ENCODE measurements at places on chromosomes 13 and 19. TPM values are rescaled to one million over a fixed set of nuclear protein-coding genes. Genes with fewer than 3 reads are reported as not detected.

KLK10 gene
- total RNA-seq: not detected

PBX4 gene
- 8.3 TPM for total RNA-seq

PROZ gene
- not detected for total RNA-seq

CYP2B6 gene
- 0.26 TPM for total RNA-seq

URAD gene
- total RNA-seq: not detected

FFAR2 gene
- not detected for total RNA-seq

DNA sequence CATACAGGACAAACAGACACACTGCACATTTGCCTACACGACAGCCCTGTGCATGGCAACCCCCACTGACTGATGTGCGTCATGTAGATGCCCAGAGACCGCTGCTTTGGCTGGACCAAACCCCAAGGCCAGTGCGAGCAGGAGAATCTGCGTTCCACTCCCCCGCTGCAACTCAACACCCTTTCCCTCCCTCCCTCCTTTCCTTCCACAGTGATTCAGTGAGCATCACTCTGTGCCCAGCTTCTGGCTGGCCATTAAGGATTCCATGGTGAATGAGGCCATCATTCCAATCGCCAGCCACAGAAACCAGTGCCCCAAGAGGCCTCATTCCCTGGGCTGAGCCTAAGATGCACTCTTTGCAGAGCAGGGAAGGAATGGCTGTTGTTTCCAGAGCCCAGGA, 61.6 kb downstream of the GSX1 start:
- no peak overlapping the region for H3K27ac ChIP-seq
- H3K36me3 ChIP-seq: no peaks in the 10 kb centered on the region
- H3K4me3 ChIP-seq: no peak overlapping the region
- H3K4me1 ChIP-seq: no peaks in the 10 kb centered on the region

GRCh38 chr13:77853703-77854102, 64.9 kb downstream of the EDNRB start:
- DNase-seq: no peak
- H3K4me3 ChIP-seq: no peak overlapping the region
- H3K27me3 ChIP-seq: no peaks in the 10 kb centered on the region
- no peaks in the 10 kb centered on the region for H3K36me3 ChIP-seq
- H3K27ac ChIP-seq: no peak overlapping the region
- no peaks in the 10 kb centered on the region for H3K4me1 ChIP-seq

GRCh38 chr19:4537953-4538600, 1.8 kb downstream of the LRG1 start:
- DNase-seq: no peak
- H3K27ac ChIP-seq: no peak overlapping the region
- H3K36me3 ChIP-seq: no peaks in the 10 kb centered on the region
- peaks cover 5% of the 10 kb centered on the region for H3K4me1 ChIP-seq
- H3K4me3 ChIP-seq: no peak overlapping the region

GRCh38 chr13:90884066-90884465, 463.4 kb upstream of the MIR17HG start:
- no peak overlapping the region for H3K27ac ChIP-seq
- no peaks in the 10 kb centered on the region for H3K4me1 ChIP-seq
- no peak for DNase-seq
- H3K27me3 ChIP-seq: no peaks in the 10 kb centered on the region
- no peak overlapping the region for H3K4me3 ChIP-seq

GRCh38 chr13:39874331-39875053, 219.0 kb downstream of the COG6 start:
- peaks cover 7% of the 10 kb centered on the region for H3K4me1 ChIP-seq
- no peaks in the 10 kb centered on the region for H3K27me3 ChIP-seq
- peak overlapping the region; percentile 44 for H3K27ac ChIP-seq
- no peak overlapping the region for H3K4me3 ChIP-seq

- H3K27me3 ChIP-seq: no peaks in the 10 kb centered on the region
- H3K4me1 ChIP-seq: no peaks in the 10 kb centered on the region
- no peak for DNase-seq
- no peak overlapping the region for H3K27ac ChIP-seq
- H3K4me3 ChIP-seq: no peak overlapping the region
- no peaks in the 10 kb centered on the region for H3K36me3 ChIP-seq
Observed at GRCh38 chr19:6026390-6027227, 48.7 kb upstream of the RANBP3 start.

- H3K27ac ChIP-seq: no peak overlapping the region
- H3K27me3 ChIP-seq: no peaks in the 10 kb centered on the region
- H3K4me1 ChIP-seq: no peaks in the 10 kb centered on the region
- H3K36me3 ChIP-seq: no peaks in the 10 kb centered on the region
Observed at GRCh38 chr13:30153545-30154426, 153.6 kb downstream of the KATNAL1 start.

- peaks cover 13% of the 10 kb centered on the region for H3K4me1 ChIP-seq
- peak overlapping the region; percentile 93 for H3K27ac ChIP-seq
- no peaks in the 10 kb centered on the region for H3K36me3 ChIP-seq
- no peak for DNase-seq
- peak overlapping the region; percentile 75 for H3K4me3 ChIP-seq
Observed at GRCh38 chr19:54114340-54115108, 933 bp downstream of the TFPT start.

GRCh38 chr13:90447034-90447733, 900.3 kb upstream of the MIR17HG start:
- no peaks in the 10 kb centered on the region for H3K27me3 ChIP-seq
- H3K4me3 ChIP-seq: no peak overlapping the region
- H3K36me3 ChIP-seq: no peaks in the 10 kb centered on the region
- no peak overlapping the region for H3K27ac ChIP-seq

DNA sequence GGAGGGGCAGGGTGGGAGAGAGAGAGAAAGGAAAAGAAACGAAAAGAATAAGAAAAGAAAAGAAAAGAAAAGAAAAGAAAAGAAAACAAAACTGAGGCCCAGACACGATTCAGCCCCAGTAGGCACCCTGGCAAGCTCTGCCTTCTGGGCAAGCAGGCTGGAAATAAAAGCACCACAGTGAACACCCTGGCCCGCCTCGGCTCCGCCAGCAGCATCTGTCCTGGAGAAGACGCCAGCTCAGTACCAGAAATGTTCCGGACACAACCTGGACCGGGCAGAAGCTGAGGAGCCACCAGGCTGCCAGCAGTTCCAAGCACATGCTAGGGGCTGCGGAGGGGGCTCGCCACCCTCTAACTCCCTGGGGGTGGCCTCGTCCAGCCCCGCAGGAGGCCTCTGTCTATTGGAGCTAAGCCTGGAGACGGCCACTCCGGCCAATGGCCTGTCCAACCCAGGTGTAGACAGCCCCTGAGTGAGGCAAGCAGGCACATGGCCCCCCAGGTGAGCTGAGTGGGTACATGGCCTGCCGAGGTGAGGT, 11.4 kb upstream of the CPAMD8 start:
- no peaks in the 10 kb centered on the region for H3K4me1 ChIP-seq
- H3K27me3 ChIP-seq: no peaks in the 10 kb centered on the region
- no peaks in the 10 kb centered on the region for H3K36me3 ChIP-seq

DNA sequence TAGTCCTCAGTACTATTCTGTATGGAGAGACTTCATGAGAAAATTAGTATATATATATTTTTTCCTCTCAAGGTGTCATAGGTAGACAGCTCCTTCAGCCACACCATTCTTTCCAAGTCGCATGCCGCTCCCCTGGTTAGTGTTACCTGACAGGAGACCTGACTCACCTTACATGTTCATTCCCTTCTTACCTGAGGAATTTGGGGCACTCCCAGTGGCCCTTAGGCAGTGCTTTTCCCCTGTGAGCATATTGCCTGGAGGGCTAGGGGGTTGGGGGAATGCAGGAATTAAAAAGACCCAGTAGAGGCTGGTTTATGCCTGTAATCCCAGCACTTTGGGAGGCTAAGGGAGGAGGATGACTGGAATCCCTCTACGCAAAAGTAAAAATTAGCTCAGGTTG, 9.0 kb upstream of the ACTN4 start:
- no peak overlapping the region for H3K4me3 ChIP-seq
- H3K27ac ChIP-seq: no peak overlapping the region
- no peak for DNase-seq
- peaks cover 8% of the 10 kb centered on the region for H3K4me1 ChIP-seq
- H3K36me3 ChIP-seq: peaks cover 19% of the 10 kb centered on the region

GRCh38 chr13:59487883-59488282, 675.8 kb downstream of the DIAPH3 start:
- H3K36me3 ChIP-seq: no peaks in the 10 kb centered on the region
- no peak for DNase-seq
- H3K27ac ChIP-seq: no peak overlapping the region
- H3K27me3 ChIP-seq: no peaks in the 10 kb centered on the region
- no peak overlapping the region for H3K4me3 ChIP-seq

DNA sequence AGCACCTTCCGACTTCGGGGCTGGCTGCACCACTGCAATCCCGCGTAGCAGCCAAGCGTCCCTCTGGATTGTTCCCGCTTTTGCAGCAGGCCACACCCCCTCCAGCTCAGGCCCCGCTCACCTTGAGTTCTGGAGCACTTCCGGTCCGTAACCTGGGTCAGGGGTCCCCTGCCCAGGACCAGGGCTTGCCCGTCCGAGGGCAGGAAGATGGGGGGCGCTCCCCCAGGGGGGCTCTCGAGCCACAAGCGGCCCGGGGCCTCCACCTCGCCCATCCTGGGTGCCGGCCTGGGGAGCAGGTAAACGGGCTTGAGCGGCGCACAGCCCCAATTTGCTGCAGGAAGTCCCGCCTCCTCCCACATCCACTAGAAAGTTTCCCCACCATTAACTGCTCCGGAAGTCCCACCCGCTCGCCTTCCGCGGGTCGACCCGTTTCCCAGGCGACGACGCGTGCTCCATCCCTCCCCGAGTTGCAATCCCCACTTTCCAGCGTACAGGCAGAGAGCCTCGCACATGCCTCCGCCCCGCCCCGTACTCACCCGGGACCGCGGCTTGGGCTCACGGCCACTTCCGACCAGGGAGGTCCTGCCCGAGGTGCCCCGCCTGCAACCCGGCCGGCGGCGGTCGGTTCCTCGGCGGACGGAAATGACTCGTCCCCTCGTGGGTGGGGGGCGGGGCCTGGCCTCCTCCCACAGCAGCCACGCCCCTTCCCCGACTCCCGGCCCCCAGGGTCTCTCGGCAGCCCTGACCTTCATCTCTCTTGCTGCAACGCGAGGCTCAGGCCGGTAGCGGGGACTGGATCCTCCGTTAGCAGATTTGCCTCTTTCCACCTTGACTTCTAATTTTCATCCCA, at the start of gene PNKP:
Gene PNKP (minus strand): TSS at position 644 of the 850 bp plus-strand sequence. CDS start 372 bp downstream, at position 272.
- peaks cover 20% of the 10 kb centered on the region for H3K4me1 ChIP-seq
- peak within 1 kb of the TSS; percentile 76 for H3K4me3 ChIP-seq
- no peaks in the 10 kb centered on the region for H3K36me3 ChIP-seq
- H3K27ac ChIP-seq: peak within 1 kb of the TSS; percentile 95

GRCh38 chr13:52736891-52737290, 2.7 kb downstream of the CNMD start:
- H3K36me3 ChIP-seq: no peaks in the 10 kb centered on the region
- no peak overlapping the region for H3K27ac ChIP-seq
- H3K4me1 ChIP-seq: no peaks in the 10 kb centered on the region
- no peaks in the 10 kb centered on the region for H3K27me3 ChIP-seq
- no peak overlapping the region for H3K4me3 ChIP-seq

DNA sequence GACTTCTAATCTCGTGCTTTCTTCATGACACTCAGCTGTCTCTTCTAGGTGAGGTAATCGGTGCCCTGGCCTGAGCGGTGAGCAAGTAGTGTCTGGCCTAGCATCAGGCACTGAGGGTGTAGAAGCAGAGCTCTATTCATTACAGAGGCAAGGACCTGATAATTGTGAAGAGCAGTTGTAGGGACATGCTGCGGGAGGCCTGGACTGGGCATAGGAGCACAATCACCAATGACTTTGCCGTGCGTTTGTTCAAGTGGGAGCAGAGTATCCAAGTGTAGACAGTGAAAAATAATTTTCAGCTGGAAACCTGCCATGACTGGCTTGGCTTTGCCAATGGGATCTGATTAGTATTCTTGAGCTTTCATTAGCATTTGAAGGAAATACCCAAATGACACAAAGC, 32.1 kb upstream of the DCLK1 start:
- H3K27me3 ChIP-seq: no peaks in the 10 kb centered on the region
- no peaks in the 10 kb centered on the region for H3K4me1 ChIP-seq
- no peaks in the 10 kb centered on the region for H3K36me3 ChIP-seq
- DNase-seq: no peak
- no peak overlapping the region for H3K4me3 ChIP-seq

GRCh38 chr13:31198519-31198918, 1.3 kb upstream of the B3GLCT start:
- no peak overlapping the region for H3K4me3 ChIP-seq
- no peaks in the 10 kb centered on the region for H3K36me3 ChIP-seq
- no peaks in the 10 kb centered on the region for H3K27me3 ChIP-seq
- DNase-seq: no peak
- H3K27ac ChIP-seq: no peak overlapping the region
- H3K4me1 ChIP-seq: peaks cover 11% of the 10 kb centered on the region

GRCh38 chr13:41200126-41200525, 5.8 kb upstream of the KBTBD7 start:
- H3K36me3 ChIP-seq: no peaks in the 10 kb centered on the region
- no peak for DNase-seq
- H3K4me3 ChIP-seq: no peak overlapping the region
- peaks cover 3% of the 10 kb centered on the region for H3K4me1 ChIP-seq

- DNase-seq: no peak
- no peak overlapping the region for H3K4me3 ChIP-seq
- no peak overlapping the region for H3K27ac ChIP-seq
- no peaks in the 10 kb centered on the region for H3K27me3 ChIP-seq
Observed at GRCh38 chr13:101303521-101303920, 112.8 kb downstream of the NALCN start.

- no peak overlapping the region for H3K4me3 ChIP-seq
- peaks cover 87% of the 10 kb centered on the region for H3K27me3 ChIP-seq
- DNase-seq: no peak
- H3K4me1 ChIP-seq: no peaks in the 10 kb centered on the region
- H3K27ac ChIP-seq: no peak overlapping the region
- H3K36me3 ChIP-seq: no peaks in the 10 kb centered on the region
Observed at GRCh38 chr19:40133491-40133890, 42.7 kb upstream of the ZNF780A start.

- no peak for DNase-seq
- peak overlapping the region; percentile 36 for H3K4me3 ChIP-seq
- H3K27me3 ChIP-seq: no peaks in the 10 kb centered on the region
- H3K27ac ChIP-seq: no peak overlapping the region
- H3K4me1 ChIP-seq: peaks cover 6% of the 10 kb centered on the region
- no peaks in the 10 kb centered on the region for H3K36me3 ChIP-seq
Observed at GRCh38 chr13:20713014-20713376, 9.5 kb downstream of the IL17D start.

DNA sequence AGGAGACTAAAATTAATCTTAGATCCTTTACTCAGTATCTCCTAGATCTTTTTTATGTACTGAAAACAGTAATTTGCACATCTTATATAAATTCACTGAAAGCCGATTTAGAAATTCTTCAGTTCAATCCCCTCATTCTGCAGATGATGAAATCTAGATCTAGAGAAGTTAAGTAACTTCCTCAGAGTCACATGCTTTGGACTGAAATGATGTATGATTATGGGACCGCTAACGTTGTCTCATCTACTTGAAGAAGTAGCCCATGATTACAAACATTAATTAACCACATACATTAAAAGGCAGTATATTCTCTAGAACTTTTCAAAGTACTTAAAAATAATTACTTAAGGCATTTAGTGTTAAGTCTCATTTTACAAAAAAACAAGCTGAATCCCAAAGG, 37.8 kb downstream of the ELF1 start:
- H3K4me1 ChIP-seq: peaks cover 38% of the 10 kb centered on the region
- no peaks in the 10 kb centered on the region for H3K27me3 ChIP-seq
- no peaks in the 10 kb centered on the region for H3K36me3 ChIP-seq
- peak overlapping the region; percentile 81 for H3K27ac ChIP-seq

GRCh38 chr19:6421075-6422014, 3.3 kb downstream of the KHSRP start:
- H3K4me1 ChIP-seq: peaks cover 9% of the 10 kb centered on the region
- DNase-seq: no peak
- no peak overlapping the region for H3K4me3 ChIP-seq
- no peaks in the 10 kb centered on the region for H3K27me3 ChIP-seq

Measured in Panc1 (cell line).